ENCODE measurements at places on chromosomes 3 and 15.

DNA sequence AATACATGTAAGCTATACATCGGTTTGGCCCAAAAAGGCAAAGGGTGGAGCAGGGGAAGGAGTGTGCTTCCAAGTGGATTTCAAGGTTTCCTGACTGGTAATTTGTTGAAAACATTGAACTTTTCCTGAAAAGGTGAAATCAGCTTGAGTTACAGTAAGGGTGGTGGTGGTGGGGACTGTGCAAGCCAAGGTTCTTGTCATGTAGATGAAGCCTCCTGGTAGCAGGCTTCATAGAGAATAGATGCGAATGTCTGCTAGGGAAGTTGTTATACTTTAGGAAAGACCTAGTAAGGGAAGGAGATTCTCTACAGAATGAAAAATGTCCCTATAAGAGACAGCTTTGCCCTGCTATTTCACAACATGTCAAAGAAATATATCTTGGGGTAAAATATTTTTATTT lies 528.2 kb upstream of the CBLB start:
- no peak for DNase-seq

- DNase-seq = no peak
Measured at GRCh38 chr15:86572368-86572841, 492.7 kb downstream of the AGBL1 start.

- DNase-seq = no peak
Measured at GRCh38 chr3:127277561-127277960, 10.3 kb downstream of the PRR20G start.

DNA sequence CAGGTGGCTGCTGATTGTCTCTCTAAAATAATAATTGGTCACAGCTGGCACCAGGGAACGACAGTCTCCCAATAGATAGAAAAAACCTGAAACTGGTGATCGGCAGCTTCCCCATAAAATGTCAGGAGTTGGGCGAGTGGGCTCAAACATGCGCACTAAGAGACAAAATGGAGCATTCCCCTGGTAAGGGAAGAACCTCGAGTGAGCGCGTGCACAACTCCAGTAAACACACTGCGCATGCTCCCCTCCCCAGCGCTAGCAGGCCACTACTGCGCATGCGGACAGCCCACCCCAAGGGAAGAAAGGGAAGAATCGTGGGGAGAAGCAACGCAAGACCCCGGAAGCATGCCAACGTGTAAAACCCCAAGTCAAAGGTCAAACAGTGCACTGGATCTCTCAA lies 7.7 kb upstream of the STARD5 start:
- no peak for DNase-seq

- no peak for DNase-seq
Measured at GRCh38 chr3:123480428-123480827, 31.5 kb upstream of the ADCY5 start.

DNA sequence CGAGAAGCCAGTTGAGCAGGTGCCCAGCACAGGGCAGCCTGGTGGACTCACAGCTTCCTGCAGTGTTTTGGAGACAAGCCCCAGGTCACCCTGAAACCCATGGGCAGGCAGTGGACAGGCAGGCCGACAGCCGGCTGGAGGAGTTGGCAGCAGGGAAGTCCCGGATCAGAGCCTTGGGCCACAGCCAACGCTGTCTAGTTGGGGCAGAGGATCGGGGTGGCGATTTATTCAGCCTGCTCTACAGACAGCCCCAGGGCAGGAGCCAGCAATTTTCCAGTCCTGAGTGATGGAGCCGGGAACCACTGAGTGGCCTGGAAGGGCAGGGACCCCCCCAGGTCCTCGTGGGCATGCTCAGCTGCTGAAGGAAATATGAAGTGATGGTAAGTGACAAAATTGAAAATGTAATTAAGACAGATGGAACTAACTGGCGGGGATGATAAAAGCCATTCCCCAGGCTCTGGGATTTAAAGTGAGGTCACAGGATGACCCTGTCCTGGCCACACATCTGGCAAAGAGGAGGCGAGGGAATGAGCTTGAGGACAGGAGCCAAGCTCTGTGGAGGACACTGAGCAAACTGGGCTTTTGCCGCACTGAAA lies 34.4 kb upstream of the TBC1D21 start:
- DNase-seq = no peak

- no peak for DNase-seq
Measured at GRCh38 chr3:116067326-116067725, 378.0 kb downstream of the LSAMP start.

GRCh38 chr3:73739791-73740453 lies 115.2 kb upstream of the PDZRN3 start:
- DNase-seq = no peak

- DNase-seq = no peak
Measured at GRCh38 chr3:115127208-115127607, 19.9 kb downstream of the ZBTB20 start.

- DNase-seq = no peak
Measured at GRCh38 chr15:70503073-70503745, 260.1 kb downstream of the UACA start.

DNA sequence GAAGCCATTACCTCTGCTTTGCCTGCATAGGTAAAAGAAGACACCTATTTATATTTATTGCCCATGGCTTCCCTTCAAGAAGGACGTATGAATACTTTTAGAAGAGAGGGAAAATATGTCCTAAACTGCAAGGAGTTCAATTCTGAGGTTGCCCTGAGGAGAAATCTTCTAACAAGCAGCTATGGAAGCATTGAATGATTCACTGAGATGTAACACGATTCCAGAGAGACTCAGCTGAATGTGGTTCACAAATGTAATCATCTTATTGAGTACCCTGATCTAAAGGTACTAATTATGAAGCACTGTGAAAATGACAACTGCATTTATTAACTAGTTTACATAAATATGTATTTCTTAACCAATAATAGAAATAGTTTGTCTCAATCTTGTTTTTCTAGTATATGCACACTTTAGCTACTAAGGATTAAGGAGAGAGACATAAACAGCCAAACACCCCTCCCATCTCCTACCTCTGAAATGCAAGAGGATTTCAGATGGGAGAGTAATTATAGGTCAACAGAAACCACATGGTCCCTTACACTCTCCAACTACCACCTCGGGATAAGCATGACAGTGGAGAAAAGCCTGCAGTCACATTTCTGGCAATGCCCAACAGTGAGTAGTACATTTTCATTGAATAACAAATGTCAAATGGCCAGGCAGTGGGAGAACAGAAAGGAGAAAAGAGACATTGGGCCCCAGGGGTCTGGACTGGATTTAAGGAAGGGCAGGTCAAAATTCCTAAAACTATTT lies 506.2 kb upstream of the IL12A start:
- DNase-seq = no peak

DNA sequence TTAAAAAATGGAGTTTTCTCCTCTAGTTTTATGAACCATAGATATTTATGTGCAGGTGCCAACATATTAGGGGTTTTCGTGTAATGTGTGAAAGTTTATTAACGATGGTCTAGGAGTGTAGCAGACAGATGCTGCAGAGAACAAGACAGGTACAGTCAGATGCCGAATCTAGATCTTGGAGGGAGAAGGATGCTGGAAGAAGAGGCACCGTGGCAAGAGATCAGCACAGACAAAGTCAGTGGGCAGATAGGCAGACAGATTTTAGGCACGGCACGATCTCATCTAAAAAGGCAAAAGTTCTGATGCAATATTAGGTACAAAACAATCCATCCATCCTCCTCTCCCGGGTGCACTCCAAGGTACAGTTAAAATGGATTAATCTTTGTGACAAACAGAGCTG lies 161.6 kb downstream of the TIGIT start:
- DNase-seq = no peak

DNA sequence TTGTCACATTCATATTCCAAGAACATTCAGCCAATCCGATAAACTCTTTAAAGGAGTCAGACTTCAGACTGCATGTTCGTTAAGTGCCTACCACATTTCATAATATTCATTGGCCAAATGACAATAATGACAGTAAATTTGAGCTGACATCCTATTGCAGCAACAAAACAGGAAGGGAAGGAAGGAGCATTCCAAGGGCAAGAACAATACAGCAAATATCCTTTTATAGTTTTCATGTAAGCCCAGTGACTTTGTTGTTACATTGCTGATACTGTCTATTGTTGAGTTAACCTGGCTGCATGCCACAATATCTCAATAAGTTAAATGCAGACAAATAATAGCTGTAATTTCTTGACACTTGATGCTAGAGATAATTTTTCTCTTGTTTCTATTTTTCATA lies 16.4 kb upstream of the CBLB start:
- no peak for DNase-seq

DNA sequence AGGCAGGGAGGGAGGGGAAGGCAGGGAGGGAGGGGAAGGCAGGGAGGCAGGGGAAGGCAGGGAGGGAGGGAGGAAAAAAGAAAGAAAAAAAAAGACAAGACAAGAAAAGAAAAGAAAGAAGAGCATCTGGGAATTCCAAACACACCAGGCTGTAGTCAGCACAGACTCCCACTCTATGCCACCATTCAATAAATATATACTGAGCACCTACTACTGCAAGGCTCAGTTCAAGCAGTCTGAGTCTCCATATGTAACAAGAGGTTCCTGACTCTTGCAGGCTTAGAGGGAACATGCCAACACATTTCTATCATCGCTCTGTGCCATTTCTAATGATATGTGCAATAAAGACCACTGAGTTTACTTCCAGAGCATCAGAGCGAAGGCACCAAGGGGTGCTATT lies 47.7 kb downstream of the ANXA2 start:
- no peak for DNase-seq

DNA sequence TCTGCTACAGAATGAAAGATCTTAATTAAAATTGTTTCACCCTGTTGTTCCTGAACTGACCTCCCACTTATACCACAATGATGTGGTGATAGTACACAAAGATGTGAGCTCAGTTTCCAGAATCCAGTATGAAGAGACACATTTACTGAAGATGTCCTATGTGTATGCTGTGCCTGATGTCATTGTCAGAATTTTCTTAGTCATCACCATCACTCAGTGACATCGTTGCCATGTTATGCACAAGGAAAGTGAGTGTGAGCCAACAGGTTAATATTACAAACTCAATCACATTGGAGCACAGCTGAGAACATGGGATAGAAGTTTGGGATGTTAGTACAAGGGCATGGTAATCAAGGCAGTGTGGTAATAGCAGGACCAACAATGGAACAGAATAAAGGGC lies 199.7 kb upstream of the CHRNA7 start:
- no peak for DNase-seq

DNA sequence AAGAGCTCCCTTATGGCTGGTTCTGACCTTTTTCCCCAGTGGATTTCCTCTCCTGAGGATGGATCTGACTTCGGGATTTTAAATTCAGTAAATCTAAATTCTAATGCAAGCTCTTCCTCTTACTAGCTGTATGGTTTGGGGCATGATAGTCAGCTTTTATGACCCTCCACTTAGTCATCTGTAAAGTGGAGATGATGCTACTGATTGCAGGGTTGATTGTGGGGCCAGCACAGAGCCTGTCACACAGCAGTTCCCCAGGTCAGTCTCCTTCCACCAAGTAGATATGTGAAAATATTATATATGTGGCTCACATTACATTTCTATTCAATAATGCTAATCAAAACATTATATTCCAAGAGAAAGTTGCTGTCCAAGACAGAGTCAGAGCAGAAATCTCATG lies 141.3 kb upstream of the UBE2E1 start:
- DNase-seq = no peak

GRCh38 chr15:96321639-96322535 lies 8.6 kb upstream of the NR2F2 start:
- DNase-seq = no peak

GRCh38 chr15:89446255-89446891 lies 50.0 kb downstream of the RHCG start:
- no peak for DNase-seq

- no peak for DNase-seq
Measured at GRCh38 chr3:196220991-196221390, 4.7 kb downstream of the SLC51A start.

GRCh38 chr3:108546247-108546646 lies 35.9 kb upstream of the MYH15 start:
- DNase-seq = no peak

- DNase-seq = peak; percentile 64
Measured at GRCh38 chr3:40237889-40238571, 71.5 kb upstream of the EIF1B start.
